Large intestine (tissue), 12 donors: ENCODE measurements at places on chromosomes 6 and 20.

GRCh38 chr6:54031169-54031568, 80.1 kb upstream of the MLIP start:
- DNase-seq = no peak

DNA sequence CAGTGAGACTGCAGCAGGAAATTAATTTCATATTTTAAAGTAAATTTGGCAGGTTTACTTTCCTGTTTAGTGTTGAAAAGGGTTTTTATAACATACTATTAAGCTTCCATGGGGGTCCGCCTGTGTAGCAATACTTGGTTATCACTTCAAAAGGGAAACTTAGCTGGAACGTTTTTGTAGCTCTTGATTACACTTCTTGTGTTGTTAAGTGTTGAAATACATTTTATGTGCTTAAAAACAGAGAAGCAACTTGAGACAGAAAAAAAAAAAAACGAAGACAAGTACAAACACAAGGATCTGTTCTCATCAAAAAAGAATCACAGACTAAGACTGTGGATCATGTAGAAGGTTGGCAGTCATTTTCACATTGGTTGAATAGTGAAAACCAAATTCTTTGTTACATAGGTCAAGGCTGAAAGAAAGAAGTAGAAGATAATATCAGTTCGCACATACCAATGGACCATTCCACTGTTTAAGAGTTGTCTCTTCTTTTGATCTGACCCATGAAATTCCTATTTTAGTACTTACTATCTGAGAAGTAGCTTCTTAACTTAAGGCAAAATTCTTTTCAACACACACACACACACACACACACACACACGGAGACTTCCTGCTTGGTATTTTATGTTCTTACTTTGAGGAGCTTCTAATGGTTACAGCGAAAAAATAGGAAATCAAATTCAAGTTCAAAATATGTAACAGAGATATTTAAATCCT, 113.9 kb upstream of the SLC35B3 start:
- no peak for DNase-seq

DNA sequence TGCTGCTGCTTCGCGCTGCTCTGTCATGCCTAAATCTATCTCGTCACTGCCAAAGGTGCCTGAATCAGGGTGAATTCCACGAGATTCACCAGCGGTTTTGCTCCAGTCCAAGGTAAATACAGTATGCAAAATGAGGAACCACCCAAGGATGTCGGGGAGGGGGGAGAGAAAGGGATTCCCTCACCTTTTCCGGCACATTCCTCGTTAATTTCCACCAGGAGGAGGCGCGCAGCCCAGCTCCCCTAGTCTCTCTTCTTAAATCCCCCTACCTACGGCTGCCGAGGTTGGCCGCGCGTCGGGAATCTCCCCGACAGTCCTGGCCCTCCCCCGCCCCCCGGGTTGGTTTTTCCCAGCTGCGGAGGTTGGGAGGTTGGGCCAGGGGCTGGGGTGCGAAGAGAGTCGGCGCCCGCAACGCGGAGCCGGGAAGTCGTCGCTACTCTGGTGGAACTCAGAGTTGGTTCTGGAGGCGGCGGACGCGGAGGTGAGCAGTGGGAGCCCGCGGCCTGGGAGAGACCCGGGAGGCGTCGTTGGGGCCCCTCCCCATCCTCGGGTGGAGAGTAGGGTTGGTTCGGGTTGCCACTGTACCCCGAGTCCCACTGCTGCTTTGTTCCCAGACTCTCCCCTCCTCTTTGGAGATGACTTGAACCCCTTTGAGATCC, at the start of gene TPBG:
TSS of gene TPBG (plus strand) at position 390 of the 659 bp plus-strand sequence. CDS start 1,145 bp downstream, outside the sequence.
- peak; percentile 50 for DNase-seq

DNA sequence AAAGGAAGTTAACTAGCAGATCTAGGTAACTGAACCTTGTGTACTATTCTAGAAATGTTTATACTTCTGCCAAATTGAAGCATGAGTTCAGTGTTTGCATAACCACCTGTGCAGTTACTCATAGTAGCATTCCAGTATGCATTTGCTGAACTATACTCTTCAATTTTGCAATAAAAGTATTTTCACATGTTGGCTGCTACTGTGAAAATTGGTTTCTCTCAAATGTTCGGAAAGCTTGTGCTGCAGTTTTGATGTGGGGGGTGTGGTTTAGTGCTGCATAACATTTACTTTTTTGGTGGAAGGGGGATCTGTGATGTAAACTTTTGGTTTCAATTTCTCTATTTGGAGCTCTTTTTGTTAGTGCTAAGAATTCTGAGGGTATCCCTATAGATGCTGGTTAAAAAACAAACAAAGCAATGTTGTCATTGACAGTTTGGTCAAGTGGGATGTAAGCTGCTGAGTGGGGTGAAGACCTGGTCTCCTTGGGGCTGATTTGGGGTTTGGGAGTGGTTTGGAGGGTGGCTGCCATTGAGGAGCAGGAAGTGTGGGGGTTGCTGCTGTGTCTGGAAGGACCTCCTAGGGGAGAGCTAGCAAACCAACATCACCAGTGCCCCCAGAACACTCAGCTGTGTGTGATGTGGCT, 87.8 kb downstream of the CARMIL1 start:
- no peak for DNase-seq

DNA sequence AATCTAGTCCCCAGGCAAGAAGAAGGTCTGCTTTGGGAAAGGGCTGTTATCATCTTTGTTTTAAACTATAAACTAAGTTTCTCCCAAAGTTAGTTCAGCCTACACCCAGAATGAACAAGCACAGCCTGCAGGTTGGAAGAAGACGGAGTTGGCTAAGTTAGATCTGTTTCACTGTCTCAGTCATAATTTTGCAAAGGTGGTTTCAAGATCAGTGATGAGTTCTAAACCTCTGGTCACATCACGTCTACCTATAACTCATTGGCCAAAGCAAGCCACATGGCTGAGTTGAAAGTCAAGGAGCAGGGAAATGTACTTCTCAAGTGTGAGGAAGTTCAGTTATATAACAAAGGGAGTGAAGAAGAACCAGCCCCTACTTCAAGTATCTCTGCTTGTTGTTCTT, 50.5 kb upstream of the ECI2 start:
- DNase-seq = no peak

DNA sequence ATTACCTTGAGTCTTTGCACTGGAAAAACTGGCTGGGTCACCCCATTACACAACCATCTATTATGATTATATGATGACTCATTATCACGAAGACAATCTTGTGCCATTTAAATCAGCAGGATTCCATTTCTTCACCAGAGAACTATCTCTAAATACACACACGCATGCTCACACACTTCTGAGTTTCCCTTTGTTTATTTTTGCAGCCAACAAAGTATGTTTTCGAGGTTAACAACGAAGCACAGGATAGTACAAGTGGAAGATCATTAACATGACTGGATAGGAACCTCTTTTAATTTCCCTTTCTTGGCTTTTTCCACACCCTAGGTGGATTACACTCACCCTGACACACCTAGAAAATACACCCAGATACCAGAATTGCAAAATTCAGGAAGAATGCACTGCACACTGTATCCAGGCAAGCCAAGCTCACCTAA, 18.9 kb downstream of the PERP start:
- peak; percentile 94 for DNase-seq

- DNase-seq = no peak
Observed at GRCh38 chr20:2038161-2038560, 44.3 kb upstream of the PDYN start.

DNA sequence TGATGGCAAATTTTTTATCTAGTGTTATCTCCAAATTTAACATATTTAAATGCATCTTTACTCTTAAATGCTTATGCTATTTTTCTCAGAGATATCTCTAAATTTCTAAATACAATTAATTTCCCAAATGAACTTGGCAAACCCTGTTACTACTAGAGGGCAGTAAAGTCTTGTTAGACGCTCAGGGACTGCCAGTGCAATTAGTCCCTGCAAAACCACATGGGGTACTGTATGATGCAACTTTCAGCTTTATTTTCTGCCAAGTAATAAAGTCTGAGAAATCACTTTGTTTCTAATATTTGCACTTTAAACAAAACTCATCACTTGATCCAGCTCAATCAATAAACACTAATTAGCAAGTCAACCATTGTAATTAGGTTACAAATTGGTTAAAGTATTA, 76.0 kb upstream of the ADGRB3 start:
- no peak for DNase-seq
